ENCODE measurements at places on chromosomes 3 and 15.

DNA sequence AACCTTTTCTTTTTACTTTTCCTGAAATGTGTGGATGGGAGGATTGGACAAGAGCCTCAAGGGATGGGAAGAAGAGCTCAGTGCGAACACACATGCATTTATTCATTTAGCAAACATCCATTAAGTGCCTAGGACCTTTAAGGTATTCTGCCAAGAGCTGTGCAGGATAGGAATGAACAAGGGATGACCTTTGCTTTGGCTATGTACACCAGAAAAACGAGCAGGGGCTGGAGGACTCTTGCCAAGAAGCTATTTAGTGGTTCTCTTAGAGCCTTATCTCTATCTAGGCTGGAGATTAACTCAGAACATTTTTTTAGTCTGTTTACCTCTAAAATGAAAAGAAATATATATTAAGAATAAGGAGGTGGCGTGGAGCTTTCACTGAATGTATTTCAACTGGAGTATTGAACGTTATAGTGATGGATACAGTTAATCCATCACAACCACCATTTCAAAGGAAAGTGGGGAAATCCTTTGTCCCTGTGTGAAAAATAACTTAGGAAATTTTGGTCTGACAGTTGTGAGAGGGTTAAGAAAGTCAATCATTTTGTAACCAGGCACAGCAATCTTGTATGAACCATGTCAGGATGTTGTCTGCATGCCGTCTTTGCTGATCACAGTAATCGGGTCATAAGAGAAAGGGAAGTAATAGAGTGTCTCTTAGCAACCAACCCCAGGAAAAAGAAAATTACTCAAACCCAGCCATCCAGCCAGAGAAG, 279.0 kb downstream of the LPP start:
- no peak for DNase-seq

GRCh38 chr15:80502782-80503181, 98.6 kb downstream of the ARNT2 start:
- no peak for DNase-seq

- no peak for DNase-seq
These were observed 4.4 kb downstream of the SCN5A start for GRCh38 chr3:38645076-38645475.

- DNase-seq: no peak
These were observed 72.5 kb upstream of the HERC1 start for GRCh38 chr15:63906266-63906584.

DNA sequence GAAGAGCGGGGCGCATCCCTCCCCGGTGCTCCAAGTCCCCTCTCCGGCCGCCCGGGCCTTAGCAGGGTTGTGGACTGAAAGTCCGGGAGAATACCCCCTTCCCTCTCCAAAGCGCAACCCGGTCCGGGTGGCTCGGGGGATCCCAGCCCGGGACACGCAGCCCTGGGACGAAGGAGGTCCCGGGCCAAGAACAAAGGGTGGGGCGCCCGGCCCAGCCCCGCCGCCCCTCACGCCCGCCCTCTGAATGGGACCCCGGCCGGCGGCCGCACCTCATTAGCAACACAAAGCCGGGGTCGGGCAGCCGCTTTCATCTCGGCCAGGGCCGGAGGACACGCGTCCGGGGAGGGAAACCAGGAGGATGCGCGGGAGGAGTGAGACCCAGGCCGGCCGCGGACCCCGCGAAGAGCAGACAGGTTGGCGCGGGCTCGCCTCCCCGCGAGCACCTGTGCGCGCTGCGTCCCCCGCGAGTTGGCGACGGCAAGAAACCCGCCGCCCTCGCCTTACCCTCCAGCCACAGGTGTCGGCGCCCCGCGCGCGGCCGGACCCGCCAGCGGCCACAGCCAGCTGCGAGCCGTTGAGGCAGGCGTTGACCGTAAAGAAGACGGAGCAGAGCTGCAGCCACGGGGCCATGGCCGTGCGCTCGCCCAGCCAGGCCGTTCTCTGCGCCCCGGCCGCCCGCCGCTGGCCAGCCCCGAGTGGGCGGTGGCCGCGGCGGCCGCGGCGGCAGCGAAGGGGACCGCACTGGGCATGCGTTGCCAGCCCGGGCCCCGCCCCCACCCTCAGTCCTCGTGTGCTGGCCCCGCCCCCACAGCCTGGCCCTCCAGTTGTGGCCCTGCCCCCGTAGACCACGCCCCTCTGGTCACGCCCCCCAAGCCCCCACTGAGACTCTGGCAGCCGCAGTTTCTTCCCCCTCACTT, at the start of gene IL17RD:
Gene IL17RD, minus strand, starts transcription at position 697 of the 917 bp plus-strand sequence. Its CDS starts 67 bp downstream, at position 630.
- DNase-seq: peak; percentile 49

- DNase-seq: no peak
These were observed 60.2 kb downstream of the GRM7 start for GRCh38 chr3:6921066-6921465.

DNA sequence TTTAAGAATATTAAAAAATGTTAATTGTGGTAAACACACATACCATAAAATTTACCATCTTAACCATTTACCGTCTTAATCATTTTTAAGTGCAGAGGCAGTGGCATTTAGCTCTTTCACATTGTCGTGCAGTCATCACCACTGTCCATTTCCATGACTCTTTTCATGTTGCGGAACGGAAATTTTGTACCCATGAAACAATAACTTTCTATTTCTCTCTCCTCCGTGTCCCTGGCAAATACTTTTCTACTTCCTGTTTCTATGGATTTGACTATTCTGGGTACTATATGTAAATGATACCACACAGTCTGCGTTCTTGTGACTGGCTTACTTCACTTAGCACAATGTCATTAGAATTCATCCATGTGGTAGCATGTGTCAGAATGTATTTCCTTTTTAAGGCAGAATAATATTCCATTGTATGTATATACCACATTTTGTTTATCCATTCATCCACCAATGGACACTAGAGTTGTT, 27.9 kb downstream of the AKAP13 start:
- no peak for DNase-seq

DNA sequence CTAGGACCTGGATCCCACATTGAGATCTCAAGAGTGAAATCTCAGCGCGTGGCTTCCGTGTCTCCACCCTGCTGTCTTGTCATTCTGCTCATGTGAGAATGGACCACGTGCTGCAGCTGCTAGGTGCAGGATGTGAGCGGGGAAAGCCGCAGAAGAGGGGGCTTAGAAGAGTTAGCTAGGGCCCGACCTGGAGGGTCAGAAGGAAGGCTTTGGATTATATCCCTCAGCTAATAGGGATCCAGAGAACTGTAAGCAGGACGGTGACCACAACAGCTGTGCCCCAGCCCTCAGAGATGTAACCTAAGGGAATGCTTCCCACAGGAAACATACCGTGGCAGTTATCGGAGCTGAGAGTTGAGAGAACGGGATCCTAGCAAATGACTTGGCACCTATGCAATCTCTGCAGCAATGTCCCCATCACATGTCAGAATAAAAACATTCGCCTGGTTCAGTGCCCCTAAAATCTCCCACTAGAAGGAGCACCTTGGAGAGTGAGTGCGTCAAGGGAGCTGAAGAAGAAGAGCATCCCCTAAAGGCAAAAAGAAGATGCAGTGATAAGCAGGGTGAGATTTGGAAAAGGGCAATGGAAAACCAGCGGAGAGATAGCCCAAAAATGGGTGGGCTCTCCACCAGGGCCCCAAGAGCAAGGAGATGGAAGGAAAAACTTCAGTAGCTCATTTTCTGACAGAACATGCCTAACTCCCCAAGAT, 76.9 kb upstream of the ST8SIA2 start:
- DNase-seq: no peak

DNA sequence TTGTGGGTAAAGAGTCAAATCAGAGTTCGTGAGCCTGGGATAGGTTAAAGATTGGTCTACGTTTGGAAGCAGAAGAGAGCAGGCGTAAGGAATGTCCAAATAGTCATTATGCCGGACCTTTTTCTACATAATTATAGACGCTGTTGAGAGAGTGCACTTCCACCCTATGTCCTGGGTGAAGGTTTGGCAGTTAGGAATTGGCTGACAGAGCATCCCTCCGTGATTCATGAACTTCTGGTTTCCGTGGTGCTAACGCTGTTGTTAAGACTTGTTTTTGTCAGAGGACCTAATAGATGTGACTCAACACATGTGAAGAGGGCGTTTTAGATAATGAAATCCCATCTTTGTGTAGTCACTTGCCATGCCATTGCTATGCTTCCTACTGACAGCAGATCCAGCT, 1.1 kb downstream of the EAF1 start:
- no peak for DNase-seq

- no peak for DNase-seq
These were observed 14.1 kb downstream of the SIDT1 start for GRCh38 chr3:113546414-113546893.

GRCh38 chr15:100544338-100544841, 15.6 kb upstream of the CERS3 start:
- DNase-seq: no peak

DNA sequence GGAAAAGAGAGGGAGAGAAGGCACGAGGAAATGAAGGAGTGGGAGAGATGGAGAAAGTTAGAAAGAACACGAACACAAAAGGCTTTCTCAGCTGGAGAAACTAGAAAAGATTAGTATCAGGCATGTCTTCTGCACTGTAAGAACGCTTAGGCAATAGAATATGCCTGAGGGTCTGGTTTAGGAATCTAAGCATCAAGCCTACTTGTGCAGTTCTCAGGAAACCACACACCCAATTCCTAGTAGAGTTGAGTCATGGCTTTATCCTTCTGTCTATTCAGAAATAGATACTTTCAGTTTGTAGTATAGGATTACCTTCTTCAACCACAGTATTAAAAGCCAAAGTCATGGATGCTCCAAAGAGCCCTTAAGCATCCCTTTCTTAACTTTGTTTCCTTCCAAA, 969.4 kb downstream of the NTRK3 start:
- DNase-seq: no peak

GRCh38 chr3:18499301-18499700, 74.2 kb upstream of the SATB1 start:
- DNase-seq: no peak

GRCh38 chr3:69276884-69277283, 109.0 kb downstream of the FRMD4B start:
- DNase-seq: no peak

DNA sequence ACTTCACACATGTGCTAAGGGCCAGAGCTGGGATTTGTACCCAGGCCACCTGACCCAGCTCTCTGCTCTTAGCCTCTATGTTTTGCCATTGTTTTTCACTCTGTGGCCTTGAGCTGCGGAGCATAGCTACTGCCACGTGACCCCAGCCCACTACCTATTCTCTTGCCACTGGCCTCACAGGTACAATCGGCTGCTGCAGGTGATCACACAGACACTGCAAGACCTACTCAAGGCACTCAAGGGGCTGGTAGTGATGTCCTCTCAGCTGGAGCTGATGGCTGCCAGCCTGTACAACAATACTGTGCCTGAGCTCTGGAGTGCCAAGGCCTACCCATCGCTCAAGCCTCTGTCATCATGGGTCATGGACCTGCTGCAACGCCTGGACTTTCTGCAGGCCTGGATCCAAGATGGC, 46.2 kb downstream of the SEMA3G start:
- DNase-seq: no peak

DNA sequence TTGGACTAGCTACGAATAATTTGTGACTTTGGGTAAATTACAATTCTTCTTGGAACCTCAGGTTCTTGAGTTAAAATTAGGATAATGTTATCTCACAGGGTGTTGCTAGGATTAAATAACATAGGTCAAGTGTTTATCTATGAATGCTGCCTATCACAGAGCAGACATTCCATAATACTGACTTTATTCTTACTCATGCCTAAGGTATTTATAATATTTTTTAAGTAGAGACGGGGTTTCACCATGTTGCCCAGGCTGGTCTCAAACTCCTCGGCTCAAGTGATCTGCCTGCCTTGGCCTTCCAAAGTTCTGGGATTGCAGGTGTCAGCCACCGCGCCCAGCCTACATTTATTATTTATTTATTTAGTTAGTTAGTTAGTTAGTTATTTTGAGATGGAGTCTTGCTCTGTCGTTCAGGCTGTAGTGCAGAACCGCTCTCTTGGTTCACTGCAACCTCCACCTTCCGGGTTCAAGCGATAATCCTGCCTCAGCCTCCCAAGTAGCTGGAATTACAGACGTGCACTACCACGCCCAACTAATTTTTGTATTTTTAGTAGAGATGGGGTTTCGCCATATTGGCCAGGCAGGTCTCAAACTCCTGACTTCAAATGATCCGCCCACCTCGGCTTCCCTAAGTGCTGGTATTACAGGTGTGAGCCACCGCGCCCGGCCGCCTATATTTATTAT, 741 bp upstream of the ZNF106 start:
- DNase-seq: no peak

GRCh38 chr15:39411102-39411989, 169.5 kb upstream of the THBS1 start:
- DNase-seq: no peak

GRCh38 chr3:168796339-168796738, 700.6 kb upstream of the GOLIM4 start:
- no peak for DNase-seq

DNA sequence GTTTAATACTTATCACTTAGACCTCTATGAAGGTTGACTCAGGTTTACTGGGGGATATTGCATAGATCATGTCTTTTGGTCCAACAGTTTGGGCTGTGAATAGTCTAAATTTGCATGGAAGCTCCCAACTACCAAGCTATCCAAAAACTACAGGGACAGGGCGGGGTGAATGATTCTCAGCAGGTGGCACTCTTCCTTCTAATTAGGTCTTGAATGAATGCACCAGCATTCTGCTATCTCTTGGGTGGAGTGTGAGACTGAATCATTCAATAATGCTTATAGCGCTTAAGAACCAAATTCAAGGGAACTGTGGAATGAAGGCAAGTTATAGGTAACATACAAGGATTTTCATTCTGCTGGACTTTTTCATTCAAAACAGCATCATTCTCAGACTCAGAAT, 346.3 kb downstream of the TIGIT start:
- no peak for DNase-seq

DNA sequence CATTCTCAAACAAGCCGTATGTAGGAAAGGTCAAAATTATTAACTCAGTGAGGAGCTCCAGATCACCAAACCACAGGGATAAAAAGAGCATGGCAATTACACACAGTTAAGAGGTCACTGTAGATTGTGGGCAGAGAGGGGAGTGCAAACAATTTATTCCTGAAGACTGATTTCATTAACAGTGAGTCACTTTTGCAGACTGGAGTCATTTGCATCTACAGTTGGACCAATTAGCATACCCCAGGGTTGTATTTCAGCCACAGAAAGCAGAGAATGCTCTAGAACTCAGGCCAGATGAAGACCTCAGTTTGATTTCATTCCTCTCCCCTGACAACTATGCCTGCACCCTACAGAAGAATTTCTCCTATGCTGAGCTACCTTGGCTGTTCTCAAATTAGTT, 40.1 kb downstream of the SETMAR start:
- DNase-seq: no peak

DNA sequence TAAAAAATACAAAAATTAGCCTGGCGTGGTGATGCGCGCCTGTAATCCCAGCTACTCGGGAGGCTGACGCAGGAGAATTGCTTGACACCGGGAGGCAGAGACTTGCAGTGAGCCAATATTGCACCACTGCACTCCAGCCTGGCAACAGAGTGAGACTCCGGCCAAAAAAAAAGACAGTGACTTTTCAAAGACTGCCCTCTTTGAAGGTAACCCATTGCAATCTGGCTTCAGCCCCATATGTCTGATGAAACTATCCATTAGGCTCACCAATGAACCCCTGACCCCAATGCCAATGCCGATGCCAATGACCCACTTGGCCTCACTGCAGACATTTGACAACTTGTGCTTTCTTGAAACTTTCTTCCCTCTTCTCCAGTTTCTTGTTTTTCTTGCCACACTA, 54.3 kb downstream of the NCEH1 start:
- DNase-seq: no peak

GRCh38 chr3:101879102-101879501, 29.8 kb downstream of the NFKBIZ start:
- no peak for DNase-seq

GRCh38 chr15:26729581-26729980, 43.3 kb downstream of the GABRB3 start:
- DNase-seq: no peak
